Epithelial cell of proximal tubule (primary cell): ENCODE measurements at places on chromosomes 3 and 15.

DNA sequence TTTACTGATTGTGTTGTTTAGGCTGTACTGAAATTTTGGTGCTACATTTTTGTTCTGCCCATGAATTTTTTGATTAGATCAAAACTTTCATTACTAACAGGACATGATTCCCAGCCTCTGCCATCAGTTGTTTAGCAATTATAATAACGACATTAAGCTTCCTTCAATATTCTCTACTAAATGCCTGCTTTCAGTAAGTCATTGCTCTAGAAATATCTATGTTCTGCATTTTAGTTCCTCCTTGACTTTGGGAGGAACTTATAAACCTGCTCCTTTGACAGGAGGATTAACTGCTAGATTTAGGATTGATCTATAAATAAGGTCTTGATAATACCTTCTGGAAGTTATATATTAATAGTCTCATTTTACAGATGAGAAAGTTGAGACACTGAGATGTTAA is 269.1 kb downstream of the RAP2B start:
- DNase-seq: no peak

GRCh38 chr15:75508840-75509532 is 57.5 kb upstream of the SIN3A start:
- DNase-seq: no peak

GRCh38 chr3:174219738-174220137 is 639.4 kb upstream of the NAALADL2 start:
- DNase-seq: no peak

- DNase-seq: no peak
Observed at GRCh38 chr3:39062180-39062579, 10.4 kb downstream of the WDR48 start.

- DNase-seq: no peak
Observed at GRCh38 chr15:98599909-98600691, 48.2 kb upstream of the IGF1R start.

GRCh38 chr3:131033480-131034080 is 6.9 kb downstream of the NEK11 start:
- no peak for DNase-seq
